ENCODE measurements at places on chromosomes 12 and 14.

GRCh38 chr12:120677765-120678473, 9.0 kb upstream of the MLEC start:
- DNase-seq: no peak

GRCh38 chr12:46487567-46488131, 115.1 kb upstream of the SLC38A2 start:
- DNase-seq: no peak

DNA sequence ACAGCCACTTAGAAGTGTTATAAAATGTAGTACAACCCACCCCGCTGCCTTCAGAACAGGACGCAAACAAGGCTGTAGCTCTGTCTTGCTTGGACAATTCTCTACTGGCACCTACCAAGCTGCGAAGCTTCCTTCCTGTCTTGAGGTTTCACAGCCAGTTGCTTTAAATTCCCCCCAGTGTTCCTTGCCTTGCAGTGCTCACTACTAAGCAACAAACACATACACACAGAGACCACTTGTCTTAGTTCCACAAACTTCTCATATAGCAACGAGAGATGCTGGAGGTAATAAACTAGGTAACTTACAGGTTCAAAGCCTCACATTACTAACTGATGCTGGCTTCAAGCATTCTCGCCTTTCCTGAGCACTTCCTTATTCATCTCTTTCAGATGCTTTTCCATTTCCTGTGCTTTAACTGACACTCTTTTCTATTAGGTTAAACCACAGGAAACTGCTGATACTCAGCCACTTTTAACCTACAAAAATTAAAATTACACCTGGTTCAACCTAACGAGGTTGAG, 91.5 kb upstream of the PTGDR start:
- no peak for DNase-seq

DNA sequence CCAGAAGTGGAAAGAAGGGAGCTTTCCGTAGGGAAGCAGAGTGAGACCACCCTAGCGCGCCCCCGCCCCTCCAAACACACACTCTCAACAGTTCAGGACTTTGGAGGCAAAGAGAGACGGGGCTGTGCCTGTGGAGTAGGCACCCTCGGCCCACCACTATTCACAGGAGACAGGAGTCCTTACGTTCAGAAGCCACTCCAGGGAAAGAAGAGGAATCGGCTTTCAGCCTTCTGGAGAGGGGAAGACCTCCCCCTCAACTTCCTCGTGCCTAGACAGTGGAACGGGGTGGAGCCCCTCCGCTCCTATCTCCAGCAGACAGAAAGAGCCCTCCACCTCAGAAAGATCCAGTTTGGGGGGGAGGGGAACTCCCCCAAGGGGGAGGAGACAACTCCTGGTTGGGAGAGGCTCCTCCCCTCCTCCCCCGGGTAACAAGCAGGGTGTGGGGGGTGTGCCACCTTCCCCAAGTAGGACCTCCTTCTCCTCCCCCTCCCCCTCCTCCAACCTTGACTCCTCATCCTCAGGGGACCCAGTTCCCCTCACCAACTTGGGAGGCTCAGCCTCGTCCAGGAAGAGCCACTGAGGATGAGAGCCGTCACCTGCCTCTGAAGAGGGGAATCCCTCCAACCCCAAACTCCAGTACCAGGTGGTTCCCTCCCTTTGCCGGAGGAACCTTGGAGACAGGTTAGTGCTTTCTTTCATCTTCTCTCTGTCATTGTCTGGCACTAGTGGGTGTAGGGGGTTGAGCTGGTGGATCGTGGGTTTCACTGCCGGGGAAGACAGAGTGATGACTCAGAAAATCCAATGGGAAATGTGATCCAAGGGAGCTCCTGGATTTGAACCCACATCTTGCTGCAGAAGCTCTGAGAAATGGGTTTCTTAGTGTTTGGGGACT, 883 bp downstream of the FOXJ2 start:
- peak; percentile 76 for DNase-seq

DNA sequence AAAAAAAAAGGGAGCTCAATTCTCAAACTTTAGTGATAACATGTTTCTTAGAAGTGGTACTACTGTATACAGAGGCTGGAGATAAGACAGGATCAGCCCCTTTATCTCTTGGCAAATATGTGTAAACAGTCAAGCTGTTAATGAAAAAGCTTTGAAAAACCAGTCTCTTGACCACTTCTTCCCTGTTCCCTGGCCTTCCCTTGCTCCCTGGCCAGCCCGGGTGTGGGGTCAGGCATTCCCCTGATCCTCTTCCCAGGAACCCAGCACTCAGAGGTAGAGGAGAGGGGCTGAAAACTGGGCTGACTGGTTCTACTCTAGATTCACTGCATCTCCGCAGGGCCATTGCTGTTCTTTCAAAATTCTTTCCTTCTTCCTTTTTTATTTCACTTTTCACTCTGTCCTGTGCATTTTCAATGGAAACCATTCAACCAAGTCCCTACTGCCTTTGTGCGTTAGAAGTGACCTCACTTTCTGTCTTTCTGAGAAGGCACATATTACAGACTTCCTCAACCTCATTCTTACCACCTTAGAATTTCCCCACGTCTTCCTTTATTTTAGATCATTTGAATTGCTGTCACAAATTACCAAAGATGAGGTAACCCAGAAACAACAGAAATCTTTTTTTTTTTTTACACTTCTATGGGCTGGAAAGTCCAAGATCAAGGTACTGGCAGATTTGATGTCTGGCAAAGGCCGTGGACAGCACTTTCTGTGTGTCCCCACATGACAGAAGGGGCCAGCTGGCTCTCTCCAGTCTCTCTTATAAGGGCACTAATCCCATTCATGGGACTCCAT, 5.7 kb downstream of the GNG2 start:
- no peak for DNase-seq

GRCh38 chr14:105088812-105089745, 23.8 kb upstream of the GPR132 start:
- DNase-seq: no peak

GRCh38 chr12:6784296-6784695, 5.0 kb upstream of the CD4 start:
- DNase-seq: no peak

- no peak for DNase-seq
Measured at GRCh38 chr14:81767266-81767995, 233.8 kb upstream of the SEL1L start.

- DNase-seq: no peak
Measured at GRCh38 chr12:79559591-79559990, 131.2 kb downstream of the PAWR start.

- DNase-seq: no peak
Measured at GRCh38 chr12:175250-175649, 38.7 kb downstream of the SLC6A12 start.

DNA sequence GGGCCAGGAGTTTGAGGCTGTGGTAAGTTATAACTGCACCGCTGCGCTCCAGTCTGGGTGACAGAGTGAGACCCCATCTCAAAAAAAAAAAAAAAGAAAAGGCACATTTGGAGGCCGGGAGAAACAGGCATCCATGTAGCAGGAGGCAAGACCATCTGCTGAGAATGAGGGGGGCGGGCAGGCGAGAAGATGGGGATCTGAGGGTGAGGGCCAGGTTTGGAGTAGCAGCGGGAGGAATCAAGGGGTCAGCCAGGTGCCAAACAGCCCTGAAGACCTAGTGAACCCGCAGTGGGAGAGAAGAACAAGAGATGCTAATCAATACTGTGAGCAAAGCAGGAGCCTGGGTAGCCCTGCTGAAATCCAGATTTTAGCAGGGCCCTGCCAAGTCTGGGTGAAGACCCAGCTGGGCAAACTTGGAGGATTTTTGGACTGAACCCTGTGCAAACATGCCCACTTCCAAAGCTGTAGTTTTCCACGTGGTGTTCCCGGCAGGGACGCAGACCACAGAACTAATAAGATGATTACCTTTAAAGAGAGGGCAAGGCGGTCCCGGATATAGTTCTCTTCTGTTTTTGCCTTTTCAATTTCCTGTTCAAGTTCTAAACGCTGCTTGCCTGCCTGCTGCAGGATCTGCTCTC, 61.0 kb downstream of the NIN start:
- no peak for DNase-seq

- DNase-seq: no peak
Measured at GRCh38 chr14:24249230-24250021, 7.0 kb upstream of the TINF2 start.

DNA sequence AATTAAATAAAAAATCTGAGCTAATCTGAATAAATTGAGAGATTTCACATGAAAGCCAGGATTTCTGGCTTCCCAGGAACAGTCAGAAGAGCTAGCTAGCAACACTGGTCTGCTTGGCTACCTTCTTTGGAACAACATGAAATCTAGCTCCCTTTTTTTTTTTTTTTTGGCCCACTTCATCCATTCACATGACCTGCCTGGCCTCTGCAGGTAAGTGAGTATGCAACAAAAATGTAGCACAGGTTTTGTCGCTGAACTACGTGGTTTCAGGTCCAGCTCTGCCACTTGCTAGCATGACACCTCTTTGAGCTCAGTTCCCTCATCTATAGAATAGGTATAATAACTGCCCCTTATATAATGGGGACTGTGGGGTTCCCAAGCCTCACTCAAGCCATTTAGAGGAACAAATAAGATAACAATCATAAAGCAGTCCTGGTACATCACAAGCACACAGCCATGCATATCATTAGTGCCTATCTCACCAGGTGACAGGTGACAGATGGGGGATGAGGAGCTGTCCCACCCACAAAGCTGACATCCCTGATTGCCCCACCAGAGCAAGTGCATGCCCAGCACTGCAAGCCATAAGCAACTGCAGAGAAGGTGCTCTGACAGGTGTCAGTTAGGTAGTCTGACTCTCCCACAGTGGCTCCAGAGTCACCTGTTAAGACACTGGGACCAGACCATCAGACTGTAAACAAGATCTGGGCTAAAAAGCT, 25.6 kb downstream of the PXN start:
- DNase-seq: no peak

GRCh38 chr12:27305673-27306456, 26.8 kb upstream of the BMAL2 start:
- DNase-seq: no peak

GRCh38 chr14:50647753-50648152, 20.4 kb downstream of the SAV1 start:
- DNase-seq: no peak

- no peak for DNase-seq
Measured at GRCh38 chr12:45204757-45205156, 11.1 kb upstream of the ANO6 start.

DNA sequence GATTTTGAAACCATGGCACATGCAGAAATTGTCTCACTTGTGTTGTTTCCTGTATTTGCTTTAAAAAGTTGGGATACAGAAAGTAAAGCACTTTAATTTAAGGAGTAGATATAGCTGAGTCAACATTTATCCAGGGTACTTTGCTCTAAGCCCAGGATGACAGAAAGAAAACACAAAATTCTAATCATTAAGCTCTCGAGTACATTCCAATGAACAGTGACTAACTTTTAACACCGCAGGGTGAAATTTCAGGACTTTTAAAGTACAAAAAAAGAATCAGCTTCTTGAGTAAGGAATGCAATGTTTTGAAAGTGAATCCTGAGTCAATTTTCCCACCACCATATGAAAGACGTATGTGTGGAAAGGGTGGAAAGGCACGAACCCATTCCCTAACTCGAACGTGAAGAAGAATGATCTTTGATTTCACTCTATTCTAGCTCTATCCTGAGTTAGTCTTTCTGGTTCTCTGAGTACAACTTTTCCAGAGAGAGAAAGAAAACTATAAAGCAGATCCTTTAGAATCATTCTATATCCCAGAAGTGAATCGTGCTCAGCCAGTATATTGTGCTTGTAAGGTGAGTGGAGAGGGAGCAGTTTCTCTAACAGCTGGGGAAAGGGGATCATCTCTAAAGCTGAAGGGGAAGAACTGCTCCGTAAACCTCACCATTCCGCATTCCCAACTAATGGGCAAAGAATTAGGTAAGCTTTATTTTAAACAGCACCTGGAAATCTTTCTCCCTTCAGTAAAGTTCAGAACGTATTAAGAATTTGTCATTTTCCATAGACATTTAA, 779.0 kb upstream of the FLRT2 start:
- DNase-seq: no peak

DNA sequence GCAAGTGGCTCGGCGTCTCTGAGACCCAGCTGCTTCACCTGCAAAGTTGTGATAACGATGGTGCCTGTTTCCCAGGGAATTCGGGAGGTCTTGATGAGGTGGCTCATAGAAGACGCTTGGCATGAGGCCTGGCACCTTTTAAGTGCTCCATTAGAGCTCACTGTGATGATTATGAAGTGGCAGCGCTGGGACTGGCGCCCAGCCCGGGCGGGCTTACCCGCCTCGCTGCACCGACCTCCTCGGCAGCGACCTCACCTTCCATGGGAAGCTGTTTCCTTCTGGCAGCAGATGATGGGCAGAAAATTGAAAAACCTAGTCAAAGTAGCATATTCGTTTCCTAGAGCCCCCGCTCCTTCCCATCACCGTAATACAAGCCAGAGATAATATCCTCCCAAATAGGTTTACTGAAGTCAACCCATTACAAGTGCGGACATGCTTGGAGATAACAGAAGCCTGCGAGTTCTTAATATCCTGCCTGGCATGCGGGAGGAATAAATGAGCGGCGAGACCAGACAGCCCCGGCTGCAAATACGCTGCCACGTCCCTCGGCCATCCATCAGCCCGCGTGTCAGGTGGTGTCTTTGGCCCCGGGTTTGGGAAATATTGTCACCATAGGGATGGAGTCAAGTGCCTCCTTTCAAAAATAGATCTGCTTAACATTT, 35.2 kb upstream of the DLK1 start:
- no peak for DNase-seq

- DNase-seq: no peak
Measured at GRCh38 chr12:109727039-109727723, 13.6 kb downstream of the FAM222A start.

DNA sequence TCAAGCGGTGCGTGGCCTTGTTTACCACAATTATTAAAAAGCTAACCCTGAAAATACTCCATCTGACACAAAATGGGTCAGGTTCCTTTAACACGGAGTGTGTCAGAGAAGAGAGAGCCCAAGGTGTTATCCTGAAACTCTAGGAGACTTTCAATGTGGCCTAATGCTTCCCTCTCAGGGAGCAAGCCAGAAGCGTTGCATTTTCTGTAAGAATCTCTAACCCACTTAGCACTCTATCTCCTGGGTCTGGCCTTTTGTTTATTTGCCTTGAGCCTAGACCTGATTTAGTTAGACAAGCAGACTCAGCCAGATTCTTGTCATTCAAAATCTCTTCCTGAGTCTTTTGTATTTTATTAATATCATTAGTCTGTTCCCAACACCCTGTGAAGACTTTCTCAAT, 184.0 kb upstream of the SYT1 start:
- DNase-seq: no peak

- DNase-seq: no peak
Measured at GRCh38 chr12:64943686-64944085, 119.2 kb downstream of the TBC1D30 start.

DNA sequence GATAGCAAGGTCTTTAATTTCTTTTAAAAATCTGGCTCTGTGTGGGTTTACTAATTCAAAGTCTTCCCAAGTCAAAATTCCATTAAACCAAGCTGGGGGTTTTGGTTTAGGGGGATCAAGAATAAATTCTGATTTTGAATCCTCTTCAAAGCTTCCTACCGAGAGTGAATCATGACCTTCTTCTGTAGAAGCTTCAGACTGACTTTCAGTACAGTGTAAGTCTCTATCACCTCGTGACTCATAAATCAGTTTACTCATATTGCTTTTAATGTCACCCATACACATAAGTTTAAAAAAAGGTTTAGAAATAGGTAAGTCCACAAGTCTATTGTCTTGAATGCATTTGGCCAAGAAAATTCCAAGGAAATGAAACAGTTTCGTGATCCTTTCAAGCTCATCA, 80.6 kb upstream of the STRN3 start:
- DNase-seq: no peak

- no peak for DNase-seq
Measured at GRCh38 chr14:104697317-104697703, 7.9 kb downstream of the INF2 start.

Data from NCI-H226 (cell line).